ENCODE measurements at places on chromosomes 11 and 22.

DNA sequence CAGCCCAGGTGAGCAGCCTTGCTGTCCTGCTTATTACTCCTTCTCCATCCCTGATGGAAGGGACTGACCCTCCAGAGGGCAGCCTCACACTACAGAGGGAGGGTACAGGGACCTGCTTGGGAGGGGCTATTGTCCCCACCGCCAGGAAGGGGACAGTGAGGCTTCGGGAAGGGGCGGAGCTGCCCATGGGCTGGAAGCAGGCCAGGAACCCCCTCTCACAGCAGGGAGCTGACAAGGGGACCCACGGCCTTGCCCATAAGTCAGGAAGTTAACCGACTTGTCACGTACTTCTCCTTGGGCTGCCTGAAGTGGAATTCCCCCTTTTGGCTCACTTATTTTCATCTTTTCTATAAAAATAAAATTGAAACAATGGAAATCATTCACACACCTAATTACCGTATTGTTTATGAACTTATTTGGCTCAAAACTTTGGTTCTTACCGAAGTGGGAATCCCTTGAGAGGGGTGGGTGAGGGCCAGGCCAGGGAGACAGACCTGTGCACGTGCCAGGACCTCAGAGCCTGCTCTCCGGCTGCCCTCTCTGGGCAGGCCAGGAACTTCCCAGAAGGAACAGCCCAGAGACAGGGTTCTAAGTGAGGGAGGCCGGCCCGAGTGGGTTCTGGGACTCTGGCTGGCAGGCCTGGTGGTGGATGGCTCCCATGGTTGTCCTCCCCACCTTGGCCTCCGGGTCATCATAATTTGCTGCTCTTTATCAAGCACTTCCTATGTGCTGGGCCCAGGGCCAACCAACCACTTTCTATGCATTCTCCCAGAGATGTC is 5.8 kb downstream of the MGAT3 start:
- no peak for DNase-seq

DNA sequence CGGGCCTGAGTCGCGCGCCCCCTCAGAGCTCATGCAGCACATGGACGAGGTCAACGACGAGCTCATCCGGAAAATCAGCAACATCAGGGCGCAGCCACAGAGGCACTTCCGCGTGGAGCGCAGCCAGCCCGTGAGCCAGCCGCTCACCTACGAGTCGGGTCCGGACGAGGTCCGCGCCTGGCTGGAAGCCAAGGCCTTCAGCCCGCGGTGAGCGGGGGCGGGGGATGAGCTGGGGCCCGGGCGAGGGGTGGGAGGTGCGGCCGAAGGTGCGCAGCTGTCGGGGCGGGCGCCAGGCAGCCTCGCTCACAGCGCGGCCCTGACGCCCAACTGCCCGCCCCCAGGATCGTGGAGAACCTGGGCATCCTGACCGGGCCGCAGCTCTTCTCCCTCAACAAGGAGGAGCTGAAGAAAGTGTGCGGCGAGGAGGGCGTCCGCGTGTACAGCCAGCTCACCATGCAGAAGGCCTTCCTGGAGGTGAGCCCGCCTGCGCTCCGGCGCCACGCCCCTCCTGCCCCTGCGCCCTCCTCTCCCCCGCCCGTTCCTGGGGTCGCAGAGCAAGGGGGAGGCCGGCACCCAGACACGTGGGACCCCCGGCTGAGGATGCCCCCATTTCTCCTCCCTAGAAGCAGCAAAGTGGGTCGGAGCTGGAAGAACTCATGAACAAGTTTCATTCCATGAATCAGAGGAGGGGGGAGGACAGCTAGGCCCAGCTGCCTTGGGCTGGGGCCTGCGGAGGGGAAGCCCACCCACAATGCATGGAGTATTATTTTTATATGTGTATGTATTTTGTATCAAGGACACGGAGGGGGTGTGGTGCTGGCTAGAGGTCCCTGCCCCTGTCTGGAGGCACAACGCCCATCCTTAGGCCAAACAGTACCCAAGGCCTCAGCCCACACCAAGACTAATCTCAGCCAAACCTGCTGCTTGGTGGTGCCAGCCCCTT is 20.5 kb downstream of the EPS8L2 start:
- DNase-seq, result peak; percentile 39

DNA sequence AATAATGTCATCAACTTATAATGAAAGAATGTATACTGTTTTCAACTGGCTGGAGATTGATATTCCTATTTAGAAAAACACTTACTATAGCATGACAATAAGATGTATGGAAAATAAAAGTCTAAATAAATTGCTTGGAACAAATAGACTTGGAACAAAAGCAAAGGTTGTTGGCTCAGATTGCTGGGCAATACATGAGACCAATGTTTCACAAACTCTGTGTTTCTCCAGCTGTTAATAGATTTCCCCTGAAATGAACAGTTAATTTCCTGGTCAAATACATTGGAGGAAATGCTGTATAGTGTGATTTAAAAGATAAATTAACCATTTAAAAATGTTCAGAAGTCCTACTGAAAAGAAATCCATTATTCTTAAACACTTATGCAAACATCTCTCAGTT is 40.1 kb upstream of the CTSC start:
- no peak for DNase-seq

DNA sequence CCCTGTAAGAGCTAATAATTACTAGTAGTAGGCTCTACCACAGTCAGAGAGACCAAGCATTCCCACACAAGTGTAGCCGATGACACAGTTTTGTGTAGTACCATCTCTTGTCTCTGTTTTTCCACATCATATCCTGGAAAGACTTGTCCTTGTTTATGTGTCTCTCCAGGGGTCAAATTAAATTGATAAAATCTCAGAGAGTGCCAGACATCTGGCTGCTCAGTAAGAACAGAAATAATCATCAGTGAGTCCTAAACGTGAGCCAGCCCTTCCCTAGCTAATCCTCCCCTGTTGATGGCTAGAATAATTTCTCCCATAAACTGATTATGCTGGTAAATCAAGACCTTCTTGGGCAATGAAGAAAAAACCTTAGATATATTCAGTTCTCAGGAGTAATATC is 111.4 kb upstream of the GRAMD1B start:
- no peak for DNase-seq

- no peak for DNase-seq
Measured at GRCh38 chr22:49284931-49285330, 542.7 kb downstream of the BRD1 start.

- no peak for DNase-seq
Measured at GRCh38 chr11:123681030-123681429, 26.6 kb upstream of the SCN3B start.

- DNase-seq, result peak; percentile 57
Measured at GRCh38 chr22:39472570-39473556, 16.1 kb downstream of the MGAT3 start.

DNA sequence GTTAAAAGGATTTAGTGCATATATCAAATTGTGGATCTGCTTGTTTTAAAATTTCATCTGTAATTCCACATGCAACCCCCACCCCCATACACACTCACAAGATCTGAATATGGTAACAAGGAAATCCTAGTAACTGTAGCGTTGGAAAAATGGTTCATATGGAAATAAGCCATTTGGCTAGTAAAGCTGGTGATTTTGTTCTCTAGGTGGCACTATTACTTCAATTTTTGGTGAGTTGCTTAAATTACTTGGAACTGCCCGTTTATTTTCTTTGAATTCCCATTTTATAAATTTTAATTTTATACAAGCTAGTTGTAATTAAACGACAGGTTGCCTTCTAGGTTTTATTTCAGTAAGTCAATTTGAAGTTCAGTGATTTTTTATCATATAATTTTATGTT is 5.3 kb downstream of the BDNF start:
- DNase-seq, result peak; percentile 43

GRCh38 chr11:110329445-110329844 is 33.0 kb upstream of the RDX start:
- DNase-seq, result no peak

- no peak for DNase-seq
Measured at GRCh38 chr11:73645121-73645969, 1.0 kb upstream of the PLEKHB1 start.

- DNase-seq, result no peak
Measured at GRCh38 chr11:24155792-24156191, 341.1 kb upstream of the LUZP2 start.

DNA sequence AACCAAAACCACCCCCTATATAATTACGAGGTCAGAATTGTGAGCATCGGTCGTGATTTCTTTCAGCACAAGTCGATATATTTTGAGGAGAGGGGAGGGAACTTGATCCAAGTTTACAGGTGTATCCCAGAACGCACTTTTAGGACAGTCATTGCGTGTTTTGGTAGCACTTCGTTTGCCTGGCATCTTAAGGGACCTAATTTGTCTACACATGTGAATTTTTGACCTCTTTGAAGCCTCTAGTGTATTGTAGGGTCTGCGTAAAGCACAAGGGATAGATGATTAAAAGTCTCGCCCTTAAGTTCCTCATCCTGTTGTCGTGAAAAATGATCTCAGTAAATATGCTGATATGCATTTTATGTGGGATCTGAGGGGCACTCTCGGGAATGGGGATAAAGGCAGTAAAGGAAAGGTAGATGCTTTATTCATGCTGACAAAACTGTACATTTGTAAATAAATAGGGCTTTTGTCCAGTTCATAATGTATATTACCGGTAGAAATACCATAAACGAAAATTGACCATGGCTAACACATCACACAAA is 632 bp upstream of the CCDC34 start:
- no peak for DNase-seq

GRCh38 chr11:72039031-72039855 is 40.5 kb downstream of the IL18BP start:
- DNase-seq, result peak; percentile 51

DNA sequence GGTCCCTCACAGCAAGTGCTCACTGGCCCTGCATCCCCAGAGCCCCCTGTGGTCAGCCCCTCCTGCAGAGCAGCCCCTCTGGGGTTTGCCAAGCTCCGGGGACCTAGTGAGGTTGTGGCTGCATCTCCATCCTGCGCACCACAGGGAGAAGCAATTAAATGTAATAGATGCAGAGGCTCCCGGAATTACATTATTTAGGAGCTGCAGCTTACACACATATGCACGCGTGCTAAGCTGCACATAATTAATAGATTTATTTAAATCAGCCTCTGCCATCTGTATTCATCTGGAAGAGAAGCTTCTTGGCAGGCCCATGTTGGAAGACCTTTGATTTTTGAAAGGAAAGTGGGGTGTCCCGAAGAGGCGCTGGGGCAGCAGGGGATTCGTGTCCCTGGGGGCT is 1271.5 kb downstream of the BRD1 start:
- no peak for DNase-seq

- DNase-seq, result no peak
Measured at GRCh38 chr11:82225502-82225901, 508.2 kb downstream of the FAM181B start.

GRCh38 chr11:61343792-61344745 is 11.0 kb downstream of the TKFC start:
- DNase-seq, result no peak

- DNase-seq, result peak; percentile 70
Measured at GRCh38 chr11:107898270-107898669, 30.0 kb upstream of the RAB39A start.

- no peak for DNase-seq
Measured at GRCh38 chr11:92978271-92979111, 9.0 kb downstream of the MTNR1B start.

GRCh38 chr11:117619661-117620060 is 177.4 kb downstream of the DSCAML1 start:
- no peak for DNase-seq

- no peak for DNase-seq
Measured at GRCh38 chr22:46812788-46813187, 50.3 kb downstream of the TBC1D22A start.

DNA sequence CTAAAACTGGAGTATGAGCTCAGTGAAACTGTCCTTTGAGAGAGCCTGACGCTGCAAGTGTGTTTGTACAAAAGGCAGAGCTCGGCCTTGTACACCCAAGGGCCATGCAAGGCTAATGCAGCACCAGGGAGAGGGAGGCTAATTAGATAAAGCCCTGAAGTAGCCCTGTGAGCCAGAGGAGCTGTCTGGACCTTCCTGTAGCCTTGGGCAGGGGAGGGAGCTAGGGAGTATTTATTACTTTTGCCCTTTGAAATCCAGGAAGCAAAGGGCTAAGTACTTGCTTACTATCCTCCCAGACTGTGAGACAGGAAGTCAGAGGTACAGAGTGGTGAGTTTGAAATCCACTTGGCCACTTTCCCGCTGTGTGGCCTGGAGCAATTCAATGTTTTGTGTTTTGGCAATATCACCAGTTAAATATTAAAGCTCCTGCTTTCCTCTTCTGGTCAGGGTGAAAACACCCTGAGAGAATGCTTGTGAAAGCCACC is 10.2 kb upstream of the LDHA start:
- DNase-seq, result peak; percentile 92

DNA sequence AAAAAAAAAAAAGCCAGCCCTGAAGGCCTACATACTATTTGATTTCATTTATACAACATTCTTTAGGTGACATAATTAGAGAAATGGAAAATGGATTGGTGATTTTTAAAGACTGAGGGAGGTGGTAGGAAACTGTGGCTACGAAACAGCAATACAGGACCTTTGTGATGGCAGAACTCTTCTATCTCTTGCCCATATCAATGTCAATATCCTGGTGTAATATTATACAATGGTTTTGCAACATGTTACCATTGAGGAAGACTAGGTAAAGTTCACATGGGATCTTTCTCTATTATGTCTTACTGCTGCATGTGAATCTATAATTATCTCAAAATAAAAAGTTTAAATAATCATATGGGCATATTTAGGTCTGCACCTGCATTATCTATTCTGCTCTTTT is 371.2 kb downstream of the ETS1 start:
- DNase-seq, result no peak

DNA sequence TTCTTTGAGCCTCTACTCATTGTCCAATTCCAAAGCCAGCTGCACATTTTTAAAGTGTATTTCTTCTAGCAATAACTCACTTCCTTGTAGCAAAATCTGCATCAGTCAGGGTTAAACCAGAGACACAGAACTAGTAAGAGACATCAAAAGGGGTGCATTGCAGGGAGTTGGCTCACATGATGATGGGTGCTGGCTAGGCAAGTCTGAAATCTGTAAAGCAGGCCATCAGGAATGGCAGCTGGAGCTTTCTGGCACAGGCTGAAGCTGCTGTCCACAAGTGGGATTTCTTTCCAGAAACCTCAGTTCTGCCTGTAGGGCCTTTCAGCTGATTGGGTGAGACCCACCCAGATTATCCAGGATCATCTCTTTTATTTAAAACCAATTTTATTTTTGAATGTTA is 698.1 kb downstream of the NTM start:
- no peak for DNase-seq

DNA sequence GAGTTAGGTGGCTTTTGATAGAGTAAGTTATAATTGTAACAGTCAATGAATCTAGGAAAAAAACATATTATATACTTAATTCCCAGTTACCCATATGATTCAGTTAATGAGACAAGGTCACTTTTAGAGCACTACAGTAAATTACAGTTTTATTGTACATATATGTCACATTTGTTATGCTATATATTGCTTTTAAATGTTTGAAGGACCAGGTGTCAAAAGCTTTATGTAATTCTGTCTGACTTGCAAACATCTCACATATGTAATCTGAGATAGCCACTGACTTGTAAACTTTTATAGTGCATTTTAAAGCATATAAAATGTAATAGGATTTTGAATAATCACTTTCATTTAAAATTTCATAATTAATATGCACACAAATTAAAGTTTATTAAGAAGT is 36.7 kb upstream of the PDGFD start:
- no peak for DNase-seq

GRCh38 chr11:8720352-8720751 is 37.8 kb downstream of the RPL27A start:
- no peak for DNase-seq

GRCh38 chr11:125263268-125263790 is 98.8 kb downstream of the PKNOX2 start:
- DNase-seq, result peak; percentile 89
